Activated naive CD4-positive, alpha-beta T cell treated with anti-CD3 and anti-CD28 coated beads, Interleukin-2, amount 50 U/mL, for 16 hours (primary cell): ENCODE measurements at places on chromosomes 7 and 10.

DNA sequence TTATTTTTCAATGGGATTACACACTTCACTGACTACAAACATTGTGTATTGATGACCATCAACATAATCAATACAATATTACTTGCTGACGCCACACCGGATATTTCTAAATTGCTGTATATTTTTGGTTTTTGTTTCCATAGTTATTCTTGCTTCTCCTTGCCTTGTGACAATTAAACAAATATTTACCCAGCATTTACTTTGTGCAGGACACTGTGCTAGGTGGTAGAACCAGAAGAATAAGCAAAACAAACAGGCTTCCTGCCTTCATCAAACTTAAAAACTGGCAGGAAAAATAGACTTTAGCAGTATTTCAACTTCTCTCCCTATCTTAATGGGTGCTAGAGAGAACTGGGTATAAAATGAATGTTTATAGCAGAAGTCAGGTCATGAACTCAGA is 50.6 kb downstream of the ZNF277 start:
- DNase-seq, result no peak

DNA sequence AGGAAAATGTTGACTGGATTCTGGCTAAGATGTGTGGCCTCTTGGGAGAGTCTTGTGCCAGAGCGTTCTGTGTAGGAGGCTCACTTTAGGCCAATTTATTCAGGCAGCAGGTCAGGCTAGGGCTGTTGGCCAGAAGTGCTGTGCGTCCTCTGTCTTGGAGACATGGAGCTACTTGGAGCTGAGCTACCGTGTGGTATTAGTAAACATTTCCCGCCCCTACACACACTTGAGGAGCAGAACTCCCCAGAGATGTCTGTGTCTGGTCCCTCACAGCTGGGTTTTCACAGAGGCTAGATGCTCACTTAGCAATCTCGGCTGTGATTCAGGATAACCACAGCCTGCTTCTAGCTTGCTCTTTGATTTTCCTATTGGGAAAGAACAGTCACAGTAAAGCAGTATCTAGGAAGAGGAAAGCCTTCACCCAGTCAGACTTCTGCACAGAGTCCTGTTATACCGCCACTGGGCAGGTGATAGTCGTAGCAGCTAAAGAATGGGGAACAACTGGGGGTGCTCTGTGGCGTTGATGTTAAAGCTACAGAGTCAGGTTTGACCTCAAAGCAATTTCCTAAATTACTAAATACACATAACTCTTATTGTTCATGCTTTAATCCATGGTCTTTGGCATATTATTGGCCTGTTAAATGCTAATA is 86.7 kb downstream of the MDFIC start:
- DNase-seq, result no peak

- DNase-seq, result no peak
These were observed 283.8 kb upstream of the PLXDC2 start for GRCh38 chr10:19532411-19532810.

DNA sequence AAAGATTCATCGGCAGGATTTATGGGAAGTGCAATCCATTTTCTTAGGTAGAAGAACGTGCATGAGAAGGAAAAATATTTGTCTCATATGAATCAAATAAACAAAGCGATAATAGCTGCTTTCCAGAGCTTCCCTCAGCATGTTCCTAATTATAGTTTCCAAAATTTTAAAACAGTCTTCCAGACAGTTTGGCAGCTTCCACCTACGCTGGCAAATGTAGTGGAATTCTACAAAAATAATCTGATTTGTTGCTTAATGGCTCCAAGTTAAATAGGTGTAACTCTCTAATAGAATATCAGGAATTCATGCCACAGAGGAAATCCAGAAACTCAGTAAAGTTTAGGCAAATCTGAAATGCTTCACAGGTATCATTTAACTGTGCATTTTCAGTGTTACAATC is 23.3 kb upstream of the AGBL3 start:
- no peak for DNase-seq

GRCh38 chr7:20374399-20374798 is 43.7 kb downstream of the ITGB8 start:
- no peak for DNase-seq

DNA sequence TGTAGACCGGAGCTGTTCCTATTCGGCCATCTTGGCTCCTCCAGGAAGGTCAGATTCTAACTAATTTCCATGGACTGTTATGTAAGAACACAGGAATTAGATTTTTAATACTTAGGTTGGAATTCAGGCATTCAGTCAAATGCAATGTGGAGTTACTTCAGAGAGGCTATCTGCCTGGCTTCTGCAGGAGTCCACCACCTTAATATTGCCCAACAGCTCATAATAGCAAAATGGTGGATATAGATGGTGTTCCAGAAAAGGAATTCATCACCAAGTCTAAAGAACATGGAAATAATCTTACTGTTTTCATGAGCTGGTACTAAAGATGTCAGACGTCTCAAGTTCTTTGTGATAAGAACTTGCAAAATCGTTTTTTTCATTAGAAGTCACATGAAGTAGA is 39.5 kb downstream of the CRHR2 start:
- no peak for DNase-seq

DNA sequence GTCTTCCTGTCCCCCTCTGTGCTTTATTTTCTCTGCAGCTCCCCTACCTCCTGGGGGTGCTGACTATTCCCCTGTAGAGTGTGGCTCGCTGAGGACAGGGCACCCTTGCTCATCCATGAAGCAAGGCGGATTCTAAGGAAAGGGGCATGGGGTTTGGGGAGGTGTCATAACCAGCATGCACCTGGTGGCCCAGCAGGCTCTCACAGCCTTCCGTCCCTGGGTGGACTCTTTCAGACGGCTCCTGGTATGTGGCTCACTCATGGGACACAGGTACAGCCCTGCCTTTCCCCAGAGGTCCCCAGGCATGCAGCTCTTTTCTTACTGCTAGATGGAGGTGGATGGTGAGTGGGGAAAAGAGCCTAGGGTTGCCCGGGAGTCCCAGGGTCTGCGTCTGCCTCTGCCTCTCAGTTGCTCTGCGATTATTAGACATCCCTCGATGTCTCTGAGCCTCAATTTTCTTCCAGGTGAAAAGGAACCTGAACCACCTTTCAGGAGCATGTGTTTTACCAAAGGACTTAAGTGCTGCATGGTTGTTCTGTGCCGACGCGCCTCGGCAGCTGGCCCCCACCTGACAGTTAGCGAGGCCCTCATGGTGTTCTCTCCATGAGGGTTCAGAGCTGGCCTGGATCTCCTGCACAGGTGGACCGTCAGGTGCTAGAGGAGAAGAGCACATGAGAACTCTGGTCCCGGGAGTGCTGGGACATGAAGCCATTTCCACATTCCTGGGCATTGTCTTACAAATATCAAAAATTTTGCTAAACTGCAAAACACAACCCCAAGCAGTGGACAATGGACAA is 172.5 kb upstream of the SHH start:
- DNase-seq, result no peak

DNA sequence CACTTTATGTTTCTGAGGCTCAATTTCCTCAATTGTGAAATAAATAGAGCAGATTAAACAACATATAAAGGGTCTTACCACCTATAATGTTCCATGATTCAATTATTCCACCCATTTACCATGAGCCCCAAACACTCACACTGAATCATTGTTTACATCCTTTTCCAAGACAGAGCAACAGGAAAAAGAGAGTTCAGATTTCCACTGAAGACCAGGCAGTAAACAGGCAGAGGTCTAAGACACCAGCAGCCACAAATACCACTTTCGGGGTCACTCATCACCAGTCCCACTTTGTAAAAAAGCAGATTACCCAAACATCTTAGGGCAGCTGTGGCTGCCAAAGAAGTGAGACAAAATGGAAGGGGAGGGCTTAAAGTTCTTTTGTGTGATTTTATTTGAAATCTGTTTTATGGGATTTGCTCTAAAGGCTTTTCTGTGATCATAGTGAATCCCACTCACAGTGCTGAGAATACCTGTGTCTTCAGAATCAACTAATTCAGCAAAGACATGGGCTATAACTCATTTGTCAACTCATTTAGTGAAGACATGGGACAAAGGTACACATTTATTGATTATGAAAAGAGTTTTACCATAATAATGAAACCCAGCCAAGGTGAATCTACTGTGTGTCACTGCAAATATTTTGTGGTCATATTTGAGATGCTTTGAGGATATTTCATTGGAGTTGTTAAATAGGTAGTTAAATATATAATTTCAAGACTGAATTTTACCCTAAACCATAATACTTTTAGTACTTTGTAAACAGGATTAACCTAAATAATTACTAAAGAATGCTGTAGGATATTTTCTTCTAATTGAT is 24.8 kb upstream of the DLD start:
- DNase-seq, result no peak

GRCh38 chr7:111264111-111264868 is 173.4 kb downstream of the LRRN3 start:
- no peak for DNase-seq
